ENCODE measurements at places on chromosomes 11 and 22.

DNA sequence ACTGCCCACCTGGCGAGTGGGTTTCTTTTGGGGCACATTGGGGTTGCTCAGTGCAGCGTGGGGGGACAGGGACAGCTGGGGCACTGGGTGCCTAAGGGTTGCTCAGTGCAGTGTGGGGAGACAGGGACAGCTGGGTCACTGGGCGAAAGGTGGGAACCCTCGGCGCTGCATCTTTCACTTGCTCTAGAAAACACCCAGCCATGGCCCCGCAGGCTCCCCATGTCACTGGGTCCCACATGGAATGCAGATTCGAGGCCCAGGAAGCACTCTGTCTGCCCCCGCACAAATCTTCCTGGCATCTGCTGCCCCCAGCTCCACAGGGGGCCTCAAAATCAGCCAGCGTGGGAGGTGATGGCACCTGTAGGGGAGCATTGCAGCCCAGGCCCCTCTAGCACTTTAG is 229.3 kb downstream of the BRD1 start:
- DNase-seq, result no peak

GRCh38 chr11:1751531-1751921 is 1.1 kb upstream of the IFITM10 start:
- no peak for DNase-seq

DNA sequence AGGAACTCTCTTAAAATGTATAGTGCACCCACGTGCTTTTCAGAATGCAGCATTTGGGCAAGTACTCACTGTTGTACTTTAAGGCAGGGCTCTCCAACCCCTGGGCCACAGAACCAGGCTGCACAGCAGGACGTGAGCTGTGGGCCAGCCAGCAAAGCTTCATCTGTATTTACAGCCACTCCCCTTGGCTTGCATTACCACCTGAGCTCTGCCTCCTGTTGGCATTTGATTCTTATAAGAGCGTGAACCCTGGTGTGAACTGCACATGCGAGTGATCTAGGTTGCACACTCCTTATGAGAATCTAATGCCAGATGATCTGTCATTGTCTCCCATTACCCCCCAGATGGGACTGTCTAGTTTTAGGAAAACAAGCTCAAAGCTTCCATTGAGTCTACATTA is 3.0 kb downstream of the C11orf58 start:
- no peak for DNase-seq

DNA sequence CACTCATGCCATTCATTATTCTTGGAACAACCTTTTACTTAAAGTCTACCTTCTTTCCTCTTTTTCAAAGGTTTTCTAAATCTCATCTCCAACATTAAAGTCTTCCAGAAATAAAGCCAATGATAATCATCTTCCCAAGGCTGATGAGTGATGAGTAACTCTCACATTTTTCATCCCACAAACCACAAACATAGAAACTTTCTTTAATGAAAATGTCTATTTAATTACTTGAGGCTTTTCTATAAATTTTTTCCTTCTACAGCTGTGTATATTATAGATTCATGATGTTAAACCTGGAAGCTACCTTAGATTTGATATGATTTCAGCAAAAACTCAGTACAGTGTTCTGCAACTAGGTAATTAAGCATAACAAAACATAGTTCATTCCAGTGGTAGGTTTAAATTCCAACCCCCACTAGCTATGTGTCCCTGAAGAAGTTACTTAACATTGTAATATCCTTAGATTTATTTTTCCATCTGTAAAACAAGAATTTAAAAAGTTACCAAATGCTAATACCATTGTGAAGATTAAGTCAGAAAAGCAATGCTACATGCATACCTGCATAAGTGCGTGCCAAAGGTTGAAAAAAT is 845.4 kb downstream of the KCNA4 start:
- DNase-seq, result no peak

GRCh38 chr11:77517753-77518152 is 43.9 kb upstream of the PAK1 start:
- no peak for DNase-seq

DNA sequence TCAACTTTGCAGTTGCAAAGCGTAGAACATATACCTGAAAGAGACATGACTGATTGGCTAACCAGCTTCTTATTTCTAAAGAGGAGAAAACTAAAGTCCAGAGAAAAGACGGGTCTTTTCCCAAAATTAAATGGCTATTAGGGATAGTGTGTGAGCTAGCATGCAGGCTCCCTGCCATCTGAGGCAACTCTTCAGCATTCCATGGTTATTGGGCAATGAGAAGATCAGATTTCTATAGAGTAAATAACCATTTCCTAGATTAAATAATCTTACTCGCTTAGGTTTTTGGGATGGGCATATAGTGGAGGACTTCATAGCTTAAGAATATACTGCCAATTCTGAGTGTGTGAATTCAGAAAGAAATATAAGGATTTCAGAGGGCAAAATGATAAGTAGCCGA is 95.0 kb downstream of the PDHX start:
- no peak for DNase-seq

- DNase-seq, result no peak
These were observed 72.2 kb upstream of the CCND1 start for GRCh38 chr11:69568809-69569097.

DNA sequence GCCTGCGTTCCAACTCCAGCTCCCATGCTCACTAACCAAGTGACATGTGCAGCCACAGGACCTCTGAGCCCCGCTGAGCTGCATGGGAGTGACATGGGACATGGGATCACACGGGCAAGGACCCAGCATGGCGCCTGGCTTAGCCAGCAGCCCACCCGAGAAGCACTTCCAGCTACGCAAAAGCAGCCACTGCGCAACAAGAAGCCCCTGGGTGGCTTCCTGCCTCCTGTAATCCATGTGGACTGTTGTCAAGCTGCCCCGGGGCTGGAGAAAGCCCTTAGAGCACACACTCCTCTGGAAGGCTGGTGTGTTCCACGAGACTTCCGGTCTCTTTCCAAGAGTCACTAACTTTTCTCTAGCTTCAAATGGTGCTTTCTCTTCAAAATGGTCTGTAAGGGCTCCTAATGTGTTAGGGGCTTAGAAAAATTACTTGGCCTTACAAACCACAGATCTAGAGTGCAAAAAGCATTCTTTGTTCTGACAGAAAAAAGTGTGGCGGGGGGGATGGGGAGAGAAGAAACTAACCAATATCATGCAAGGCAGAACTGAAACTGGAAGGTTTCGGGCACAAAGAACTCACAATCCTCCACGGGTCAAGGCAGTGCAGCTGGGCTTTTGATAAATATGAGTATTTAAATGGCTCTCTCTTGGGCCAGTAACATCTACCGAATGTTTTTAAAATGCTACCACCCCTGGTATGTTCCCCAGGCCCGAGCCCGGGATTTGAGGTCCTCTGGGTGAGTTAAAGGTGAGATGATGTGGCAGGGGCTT is 5.5 kb downstream of the C11orf24 start:
- peak; percentile 39 for DNase-seq

Data from inflammatory macrophage treated with lipopolysaccharide for 4 hours (primary cell).